Caudate nucleus (tissue), 63 donors: ENCODE measurements at places on chromosomes 3 and 15.

- no peak for DNase-seq
Measured at GRCh38 chr3:127026661-127027060, 43.7 kb downstream of the PLXNA1 start.

GRCh38 chr3:86845726-86846125 is 145.2 kb downstream of the VGLL3 start:
- no peak for DNase-seq

DNA sequence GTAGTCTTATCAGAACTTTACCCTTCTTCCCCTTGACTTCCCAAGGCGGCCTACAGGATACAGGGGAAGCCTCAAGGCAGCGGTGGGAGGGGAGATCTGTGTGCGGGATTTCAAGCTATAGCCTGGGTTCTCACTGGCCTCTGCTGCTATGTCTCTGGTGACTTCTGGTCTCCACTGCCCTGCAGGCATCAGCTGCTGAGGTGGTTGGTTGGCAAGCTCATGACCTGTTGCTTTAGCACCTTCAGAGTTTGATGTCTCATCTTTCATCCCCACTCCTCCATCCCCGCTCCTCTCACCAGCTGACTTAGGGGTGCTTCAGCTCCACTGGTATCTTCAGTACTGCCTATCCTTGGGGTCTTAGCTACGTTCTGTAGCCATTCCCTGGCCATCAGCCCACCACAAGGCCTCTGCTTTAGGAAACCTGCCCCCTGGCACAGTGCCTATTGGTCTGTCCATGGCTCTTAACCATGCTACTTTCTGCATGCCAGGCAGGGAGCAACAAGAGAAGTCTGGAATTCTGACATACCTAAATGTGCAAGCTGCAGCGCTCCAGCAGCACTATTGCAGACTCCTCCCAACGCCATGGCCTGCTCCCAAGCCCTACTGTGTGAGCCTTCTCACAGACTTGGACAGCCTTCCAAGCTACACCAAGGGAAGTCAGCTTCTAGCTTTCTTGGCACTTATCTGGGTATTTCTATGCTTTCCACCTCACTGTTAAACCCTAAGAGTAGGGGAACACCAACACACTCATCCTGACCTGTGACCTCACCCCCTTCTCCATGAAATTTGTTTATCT is 1.8 kb upstream of the YEATS2 start:
- DNase-seq, result no peak

- DNase-seq, result no peak
Measured at GRCh38 chr15:41944313-41944940, 27.9 kb downstream of the EHD4 start.

GRCh38 chr15:77143616-77144015 is 72.7 kb upstream of the TSPAN3 start:
- DNase-seq, result no peak

DNA sequence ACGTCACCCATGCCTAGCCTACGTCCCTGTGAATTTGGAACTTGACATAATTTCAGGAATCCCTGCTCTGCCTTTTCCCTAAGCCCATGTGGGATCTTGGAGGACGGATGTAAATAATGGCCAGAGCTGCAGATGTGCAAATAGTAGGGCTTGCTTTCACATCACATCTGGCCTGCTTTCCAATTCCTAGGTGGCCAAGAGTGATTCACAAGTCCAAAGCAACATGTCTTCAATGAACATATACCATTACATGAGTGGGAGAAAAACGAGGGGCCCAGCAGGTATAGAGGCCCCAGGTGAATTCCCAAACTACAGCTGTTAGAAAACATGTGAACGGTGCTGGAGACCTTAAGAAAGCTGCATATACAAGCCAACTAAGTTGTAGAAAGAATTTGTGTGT is 214.6 kb downstream of the MAGI1 start:
- no peak for DNase-seq

GRCh38 chr15:89126009-89126408 is 37.8 kb downstream of the ABHD2 start:
- DNase-seq, result no peak

DNA sequence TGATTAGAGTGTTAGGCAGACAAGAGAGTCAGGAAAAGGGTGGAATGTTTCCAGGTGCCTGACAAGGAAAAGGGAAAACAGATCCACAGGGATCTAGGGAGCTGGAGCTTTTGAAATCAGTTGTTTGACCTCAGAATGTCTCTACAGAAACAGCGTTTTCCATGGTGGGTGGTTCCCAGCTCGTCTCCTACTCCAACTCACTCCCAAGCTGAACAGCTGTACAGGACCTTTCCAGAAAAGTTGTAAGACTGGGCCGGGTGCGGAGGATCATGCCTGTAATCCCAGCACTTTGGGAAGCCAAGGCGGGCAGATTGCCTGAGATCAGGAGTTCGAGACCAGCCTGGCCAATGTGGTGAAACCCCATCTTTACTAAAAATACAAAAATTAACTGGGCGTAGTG is 55.7 kb upstream of the RYK start:
- DNase-seq, result no peak

DNA sequence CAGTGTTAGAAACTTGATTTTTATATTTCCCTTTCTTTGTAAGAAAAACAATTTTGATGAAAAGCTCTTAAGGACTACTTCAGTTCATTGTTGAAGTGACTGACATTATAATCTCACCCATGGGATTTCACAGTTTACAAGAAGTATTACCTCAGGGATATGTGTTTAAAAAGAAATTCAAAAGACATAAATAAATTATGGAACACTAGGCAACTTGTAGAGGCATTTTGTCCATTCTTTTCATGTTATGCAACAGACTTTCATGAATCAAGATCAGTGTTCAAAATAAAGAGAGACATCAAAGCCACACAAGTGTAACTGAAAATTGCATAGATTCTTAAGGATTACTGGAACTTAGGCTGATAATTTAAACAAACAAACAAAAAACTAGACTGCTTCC is 196.8 kb upstream of the AGTR1 start:
- no peak for DNase-seq

DNA sequence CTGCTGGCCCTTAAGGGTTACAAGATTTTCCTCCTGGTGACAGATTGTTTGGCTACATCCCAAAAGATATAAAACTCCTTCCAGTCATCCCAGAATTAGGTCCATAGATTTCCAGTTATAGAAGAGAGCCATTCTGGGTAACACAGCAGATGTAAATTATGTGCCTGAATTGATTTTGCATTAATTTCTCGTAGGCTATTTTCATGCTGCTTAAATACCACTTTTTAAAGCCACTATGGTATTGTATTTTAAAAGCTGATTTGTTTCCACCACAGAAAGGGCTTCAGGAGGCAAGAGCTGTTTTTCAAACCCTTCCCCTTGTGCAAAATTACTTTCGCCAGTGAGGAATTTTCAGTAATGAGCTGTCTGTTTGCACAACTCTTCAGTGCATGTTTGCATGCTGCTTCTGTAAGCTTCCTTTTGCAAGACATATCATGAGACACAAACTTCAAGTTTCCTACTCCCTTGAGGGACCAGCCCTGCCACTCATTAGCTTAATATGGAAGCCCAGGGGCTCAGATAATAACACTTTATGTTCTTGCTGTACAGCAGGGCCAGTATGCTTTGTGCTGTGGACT is 105.4 kb upstream of the TNIK start:
- no peak for DNase-seq

DNA sequence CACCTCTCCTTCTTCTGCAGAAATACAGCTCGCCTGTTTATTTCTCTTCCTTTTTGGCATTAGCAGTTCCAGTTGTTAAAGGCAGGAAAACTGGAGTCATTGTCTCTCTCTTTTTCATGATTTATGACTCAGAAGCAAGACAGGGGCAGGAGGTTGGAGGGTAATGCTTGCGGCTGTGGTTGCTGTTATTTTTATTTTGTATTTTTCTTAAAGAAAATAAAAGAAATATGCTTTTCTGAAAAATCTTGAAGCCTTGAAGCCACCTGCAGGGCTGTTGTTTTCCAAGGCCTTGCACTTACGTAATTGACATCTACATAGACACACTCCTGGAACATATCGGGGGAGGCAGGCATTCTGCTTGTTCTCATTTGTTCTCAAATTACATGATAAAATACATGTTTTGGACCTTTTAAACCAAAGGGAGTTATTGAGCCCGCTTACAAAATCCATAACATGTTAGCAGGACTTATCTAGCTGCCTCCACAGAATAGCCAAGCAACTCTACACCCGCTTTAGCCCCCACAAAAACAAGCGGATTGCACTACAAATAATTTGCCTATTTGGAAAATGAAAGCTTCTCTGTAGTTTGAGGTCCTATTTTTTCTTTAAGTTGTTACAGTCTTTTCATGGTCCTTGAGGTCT is 1004.6 kb upstream of the NR2F2 start:
- no peak for DNase-seq

DNA sequence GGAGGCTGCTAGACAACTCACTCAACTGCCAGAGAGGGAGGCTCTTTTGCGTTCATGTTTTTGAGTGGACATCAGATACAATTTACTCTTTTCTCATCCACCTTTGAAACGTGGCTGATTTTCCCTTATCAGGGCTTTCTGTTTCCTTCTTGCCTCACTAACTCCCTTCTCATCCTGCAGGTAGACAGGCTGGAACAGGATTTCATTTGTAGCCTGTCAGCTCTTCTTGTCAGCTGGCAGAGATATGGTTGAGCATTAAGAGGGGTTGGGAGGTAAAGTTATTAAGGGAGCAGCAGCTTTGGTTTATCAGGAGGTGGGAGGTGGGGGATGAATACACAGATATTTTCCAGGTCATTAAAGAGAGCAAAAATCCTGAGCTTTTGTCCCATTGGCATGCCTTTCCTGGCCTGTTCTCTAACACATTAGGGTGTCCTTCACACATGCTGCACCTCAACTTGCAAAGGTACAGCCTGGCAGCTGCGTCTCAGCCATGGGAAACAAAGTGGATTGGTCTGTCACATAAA is 73.5 kb downstream of the PPM1L start:
- no peak for DNase-seq
